ENCODE measurements at places on chromosomes 5 and 9.

- no peak for DNase-seq
Measured at GRCh38 chr9:93345643-93346230, 105.7 kb upstream of the FAM120A start.

GRCh38 chr9:9100070-9100469, 1300.5 kb upstream of the DMAC1 start:
- DNase-seq: no peak

GRCh38 chr9:129403779-129404620, 216.9 kb downstream of the C9orf50 start:
- no peak for DNase-seq

GRCh38 chr5:151601391-151601790, 10.3 kb upstream of the FAT2 start:
- no peak for DNase-seq

DNA sequence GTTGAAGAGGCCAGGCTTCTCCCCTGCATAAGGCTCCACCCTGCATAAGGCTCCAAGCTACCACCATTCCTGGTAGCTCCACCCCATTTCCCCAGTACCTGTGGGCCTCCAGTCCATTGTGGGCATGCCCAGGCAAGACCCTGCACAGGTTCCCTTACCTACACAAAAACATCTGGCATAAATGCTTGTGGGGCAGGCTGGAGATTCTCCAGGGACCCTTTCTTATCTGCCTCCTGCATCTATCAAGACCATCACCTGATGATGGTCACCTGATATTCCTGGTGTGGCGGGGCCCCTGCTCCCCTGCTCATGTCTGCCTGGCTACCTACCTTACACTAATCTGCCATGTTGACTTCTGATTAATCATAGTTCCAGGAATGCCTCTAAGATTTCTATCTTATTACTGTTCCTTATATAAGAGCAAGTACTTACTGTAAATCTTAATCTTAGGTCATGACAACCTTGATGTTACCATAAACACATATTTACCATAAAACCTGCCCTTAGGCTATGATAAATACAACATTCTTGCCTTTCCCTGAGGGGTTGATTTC, 41.0 kb downstream of the FGD3 start:
- DNase-seq: no peak

GRCh38 chr5:110040178-110040577, 350.5 kb downstream of the MAN2A1 start:
- DNase-seq: no peak

DNA sequence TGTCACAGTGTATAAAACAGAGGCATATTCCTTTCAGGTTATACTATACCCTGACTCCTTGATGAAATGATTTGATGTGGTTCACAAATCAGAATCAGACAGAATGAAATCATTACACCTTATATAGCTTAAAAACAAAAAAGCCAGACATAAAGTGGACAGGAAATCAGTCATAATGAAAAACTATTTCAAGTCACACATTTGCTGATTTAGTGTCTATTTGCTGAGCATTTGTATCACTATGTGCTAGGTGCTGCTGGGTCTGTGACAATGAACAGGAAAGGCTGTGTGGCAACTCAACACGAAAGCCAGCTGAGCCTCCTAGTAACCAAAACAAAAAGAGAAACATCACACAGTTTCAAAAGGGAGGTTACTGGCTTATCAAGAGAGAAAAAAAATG, 194.0 kb downstream of the EFNA5 start:
- no peak for DNase-seq

DNA sequence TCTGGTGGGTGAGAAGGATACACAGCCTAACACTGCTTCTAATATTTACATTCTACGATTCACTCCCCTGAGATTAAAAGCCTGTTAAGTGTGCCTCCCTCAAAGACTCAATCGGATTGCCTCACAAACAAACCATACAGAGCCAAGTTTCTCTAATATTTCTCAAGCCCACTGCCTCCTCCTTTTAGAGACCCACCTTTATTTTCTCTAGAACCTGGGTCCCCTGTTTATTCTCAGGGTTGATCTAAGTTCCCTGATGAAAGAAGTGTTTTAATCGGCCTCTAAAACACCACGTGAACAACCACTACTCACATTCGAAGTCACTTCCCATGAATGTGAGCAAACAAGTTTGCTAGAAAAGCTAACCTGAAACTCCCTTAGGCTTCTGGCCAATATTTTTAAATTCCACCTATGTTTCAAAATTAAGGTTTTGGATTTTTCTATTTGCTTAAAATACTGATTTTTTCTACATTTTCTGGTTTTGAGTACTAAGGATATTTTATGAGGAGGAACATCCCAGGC, 76.5 kb downstream of the GLIS3 start:
- DNase-seq: no peak

GRCh38 chr5:68919988-68920490, 173.8 kb upstream of the SLC30A5 start:
- no peak for DNase-seq

DNA sequence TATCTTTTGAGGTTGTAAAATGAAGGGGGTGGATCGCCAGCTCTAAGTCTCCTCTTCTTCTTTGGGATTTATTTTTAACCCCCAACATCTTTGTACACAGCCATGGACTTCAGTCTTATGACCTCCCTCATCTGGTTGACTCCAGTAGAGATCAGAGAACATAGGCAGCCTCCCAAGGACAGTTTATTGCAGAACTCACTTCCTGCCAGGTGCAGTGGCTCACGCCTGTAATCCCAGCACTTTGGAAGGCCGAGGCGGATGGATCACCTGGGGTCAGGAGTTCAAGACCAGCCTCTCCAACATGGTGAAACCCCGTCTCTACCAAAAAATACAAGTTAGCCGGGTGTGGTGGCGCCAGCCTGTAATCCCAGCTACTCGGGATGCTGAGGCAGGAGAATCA, 2.8 kb upstream of the BHMT start:
- DNase-seq: no peak

DNA sequence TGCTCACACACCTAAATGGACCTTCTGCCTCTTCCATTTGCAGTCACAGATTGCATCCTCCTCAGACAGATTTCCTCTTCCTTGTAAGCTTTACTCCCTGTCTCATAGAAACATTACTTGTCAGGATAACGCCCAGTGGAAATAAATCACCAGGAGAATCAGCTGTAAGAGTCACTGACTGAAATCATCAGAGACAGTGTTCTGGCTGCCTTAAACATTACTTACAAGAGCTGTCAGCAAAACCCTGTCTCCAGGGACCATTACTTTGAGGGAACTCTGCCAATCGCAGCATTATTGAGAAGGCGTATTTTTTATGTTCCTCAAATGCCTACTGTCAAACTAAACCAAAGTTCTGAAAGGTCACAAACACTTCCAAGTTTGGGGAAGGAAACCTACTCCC, 5.9 kb downstream of the DPYSL3 start:
- no peak for DNase-seq

- no peak for DNase-seq
Measured at GRCh38 chr5:136432705-136433104, 67.4 kb upstream of the TRPC7 start.

DNA sequence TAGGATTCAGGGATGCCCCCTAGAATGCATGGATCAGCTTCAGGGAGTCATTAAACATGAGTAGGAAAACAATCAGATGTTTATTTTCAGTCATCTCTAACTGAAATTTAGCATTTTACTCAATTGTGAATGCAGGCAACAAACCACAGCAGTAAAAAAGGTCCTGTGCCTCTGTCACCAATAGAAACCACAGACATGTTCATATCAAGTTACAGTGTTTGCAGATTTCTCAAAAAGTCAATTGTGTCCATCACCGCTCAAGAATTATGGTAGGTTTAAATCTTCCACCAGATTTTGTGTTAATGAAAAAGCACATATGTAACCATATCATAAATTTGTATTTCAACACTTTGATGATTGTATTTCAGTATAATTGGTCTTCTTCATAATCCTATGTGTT, 68.4 kb upstream of the SLC1A1 start:
- DNase-seq: no peak

GRCh38 chr9:114677418-114677817, 4.6 kb downstream of the TEX48 start:
- no peak for DNase-seq

- no peak for DNase-seq
Measured at GRCh38 chr9:114785866-114786650, 19.8 kb downstream of the TNFSF15 start.

DNA sequence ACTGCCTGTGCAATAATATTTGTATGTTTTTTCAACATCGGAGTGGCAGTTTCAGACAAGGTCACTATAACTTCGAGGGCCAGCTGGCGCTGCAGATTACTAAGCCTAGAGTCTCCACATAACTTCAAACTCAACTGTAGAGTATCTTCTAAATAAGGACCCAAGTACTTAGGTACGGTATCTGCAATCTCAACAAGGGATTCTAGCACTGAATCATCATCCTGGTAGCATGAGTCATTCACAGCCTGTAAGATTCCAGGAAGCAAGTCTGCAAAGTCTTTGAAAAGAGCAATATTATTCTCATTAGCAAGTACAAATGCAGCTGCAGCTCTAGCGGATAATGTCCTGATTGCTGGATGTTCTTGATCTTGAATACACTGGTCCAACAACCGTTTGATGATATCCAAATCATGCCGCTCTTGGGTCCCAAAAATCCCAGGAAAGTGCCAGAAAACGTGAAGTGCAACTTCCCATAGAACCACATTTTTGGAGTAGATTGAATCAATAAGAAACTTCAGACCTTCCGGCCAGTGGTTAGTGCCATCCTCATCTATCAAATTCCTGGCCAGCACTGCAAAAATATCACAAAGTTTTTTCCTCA, 654 bp downstream of the RANBP6 start:
- no peak for DNase-seq

GRCh38 chr5:132256086-132256782, 1.3 kb upstream of the PDLIM4 start:
- no peak for DNase-seq

DNA sequence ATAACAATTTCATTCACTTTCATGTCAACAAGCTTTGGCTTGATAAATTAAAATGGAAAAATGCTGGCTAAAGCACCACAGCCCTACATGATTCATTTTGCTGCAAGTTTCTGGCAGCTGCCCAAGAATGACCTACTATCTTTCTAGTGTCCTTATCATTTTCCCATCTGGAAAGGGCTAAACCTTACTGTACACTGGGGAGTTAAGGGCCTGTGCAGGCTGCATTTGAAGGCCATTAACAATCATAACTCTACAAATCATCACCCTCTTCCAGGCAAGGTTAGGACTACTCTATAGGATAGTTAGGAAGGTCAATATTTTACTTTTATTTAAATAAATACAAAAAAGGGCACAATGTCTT, 579.7 kb upstream of the ZNF608 start:
- no peak for DNase-seq

- DNase-seq: no peak
Measured at GRCh38 chr9:136347472-136348256, 15.9 kb downstream of the DNLZ start.

DNA sequence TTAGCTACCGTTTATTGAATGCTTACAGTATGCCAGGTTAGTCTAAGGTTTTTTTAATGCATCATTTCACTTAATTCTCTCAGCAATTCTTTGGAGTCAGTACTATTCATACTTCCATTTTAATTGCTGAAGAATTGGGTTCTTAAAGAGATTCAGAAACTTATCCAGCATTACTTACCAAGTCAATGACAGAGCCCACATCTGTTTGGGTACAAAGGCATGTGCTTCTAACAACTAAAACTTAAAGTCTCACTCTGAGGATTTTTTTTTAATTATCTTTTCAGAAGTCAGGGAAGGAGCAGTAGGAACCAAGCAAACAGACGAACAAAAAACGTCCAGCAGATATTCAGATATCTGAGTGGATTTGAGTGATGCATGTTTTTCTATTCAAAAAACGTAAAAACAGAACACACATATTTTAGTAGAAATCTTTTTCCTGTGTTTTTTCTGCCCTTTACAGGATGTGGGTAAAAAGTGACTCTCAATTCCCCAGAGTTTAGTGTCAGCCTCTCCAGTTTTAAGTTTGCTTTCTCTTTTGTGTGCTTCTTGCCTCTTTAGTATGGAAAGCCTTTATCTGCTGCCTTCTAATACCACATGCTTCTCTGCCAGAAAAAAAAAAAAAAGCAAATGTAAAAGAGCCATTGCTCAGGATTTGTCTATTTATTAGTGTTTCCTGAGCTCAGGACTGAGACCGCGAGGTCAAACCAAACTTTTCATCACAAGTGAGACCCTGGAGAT, 118.0 kb downstream of the PRKACG start:
- no peak for DNase-seq

GRCh38 chr5:143311428-143311827, 92.1 kb downstream of the NR3C1 start:
- DNase-seq: no peak

GRCh38 chr5:60633341-60633740, 66.6 kb downstream of the DEPDC1B start:
- no peak for DNase-seq

- DNase-seq: no peak
Measured at GRCh38 chr5:39469777-39470415, 45.1 kb upstream of the DAB2 start.

GRCh38 chr9:137504432-137504777, 45.3 kb upstream of the NSMF start:
- DNase-seq: no peak

DNA sequence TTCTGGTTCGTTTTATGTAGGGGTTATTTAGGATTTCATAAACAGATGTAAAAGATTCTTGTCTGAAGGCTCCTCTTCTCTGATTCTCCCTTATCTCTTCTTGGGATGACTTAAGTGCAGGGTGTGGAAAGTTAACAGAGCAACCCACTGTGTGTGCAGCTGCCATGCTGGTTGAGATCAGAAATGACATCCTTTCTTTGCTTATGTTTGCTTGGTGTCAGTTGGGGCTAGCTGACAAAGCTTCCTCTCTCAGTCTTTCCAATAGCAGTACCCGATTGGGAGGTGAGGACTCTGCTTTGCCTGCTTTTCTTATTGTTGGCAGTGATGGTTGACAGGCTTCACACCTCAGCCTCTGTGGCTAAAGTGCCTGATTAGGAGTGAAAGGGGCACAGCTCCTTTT, 26.5 kb downstream of the OGN start:
- no peak for DNase-seq

- DNase-seq: no peak
Measured at GRCh38 chr9:134559013-134559412, 82.6 kb upstream of the COL5A1 start.

GRCh38 chr5:90264689-90265544, 144.6 kb downstream of the CETN3 start:
- DNase-seq: peak; percentile 63

GRCh38 chr5:59800347-59800893, 93.1 kb downstream of the PDE4D start:
- no peak for DNase-seq

DNA sequence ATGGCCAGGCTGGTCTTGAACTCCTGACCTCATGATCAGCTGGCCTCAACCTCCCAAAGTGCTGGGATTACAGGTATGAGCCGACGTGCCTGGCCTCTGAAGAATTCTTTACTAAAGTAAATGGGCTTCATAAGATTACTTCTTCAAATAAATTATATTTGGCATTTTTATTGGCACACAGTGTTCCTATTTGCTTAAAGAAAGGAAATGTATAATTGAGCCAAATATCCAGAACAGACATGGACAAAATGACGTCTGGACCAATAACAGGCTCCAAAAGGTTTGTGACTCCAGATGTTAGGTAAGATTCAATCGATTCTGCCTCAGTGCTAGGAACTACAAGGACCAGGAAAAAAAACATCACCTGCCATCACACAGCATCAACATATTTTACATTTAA, 40.7 kb downstream of the ECPAS start:
- DNase-seq: no peak

Measured in WTC11 (cell line).